Transverse colon (tissue), 4 donors: ENCODE measurements at places on chromosomes 3 and 15.

DNA sequence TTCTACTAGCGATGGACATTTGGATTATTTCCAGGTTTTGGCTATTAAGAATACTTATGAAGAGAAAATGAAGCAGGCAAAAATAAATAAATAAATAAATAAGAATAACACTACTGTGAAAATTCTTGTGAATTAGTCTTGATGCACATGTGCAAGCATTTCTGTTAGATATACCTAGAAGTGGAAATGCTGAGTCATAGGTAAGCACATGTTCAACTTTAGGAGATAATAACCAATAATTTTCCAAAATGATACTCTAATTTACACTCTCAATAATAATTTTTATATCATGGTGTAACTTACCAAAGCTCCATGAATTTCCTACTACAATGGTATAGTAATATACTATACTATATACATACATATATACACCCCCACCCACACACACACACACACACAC lies 23.4 kb downstream of the EMC4 start:
- DNase-seq, result no peak

DNA sequence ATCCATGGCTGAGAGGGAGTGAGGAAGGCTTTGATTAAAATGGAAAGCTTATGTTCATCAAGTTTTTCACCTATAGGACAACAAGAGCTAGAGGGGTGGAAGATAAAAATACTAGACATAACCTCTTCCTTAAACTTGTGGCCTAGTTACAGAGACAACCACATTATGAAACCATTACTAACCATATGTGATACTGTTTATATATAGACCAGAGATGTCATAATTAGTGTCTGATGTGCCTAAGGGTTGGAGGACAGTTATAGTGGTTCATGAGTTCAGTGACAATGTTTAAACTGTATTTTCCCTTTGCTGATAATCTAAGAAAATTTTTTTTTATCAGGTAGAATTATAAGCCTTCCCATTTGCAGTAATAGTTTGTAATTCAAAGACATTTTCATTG lies 23.7 kb downstream of the PHLDB2 start:
- DNase-seq, result no peak

DNA sequence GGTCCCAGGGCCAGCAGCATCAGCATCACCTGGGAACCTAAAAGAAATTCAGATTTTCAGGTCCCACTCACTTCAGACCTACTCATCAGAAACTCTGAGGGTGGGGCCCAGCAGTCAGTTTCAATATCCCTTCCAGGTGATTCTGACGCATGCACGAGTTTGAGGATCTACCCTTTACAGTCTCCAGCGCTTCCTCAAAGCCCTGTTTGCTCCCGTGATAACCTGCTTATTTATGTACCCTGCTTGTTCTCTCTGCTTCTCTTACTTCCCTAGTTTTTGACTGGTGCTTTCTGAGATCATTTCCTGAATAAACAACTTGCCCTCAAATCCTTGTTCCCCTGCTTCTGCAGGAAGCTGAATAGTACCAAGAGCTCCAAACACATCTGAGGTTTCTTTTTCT lies 245.3 kb downstream of the ZNF621 start:
- DNase-seq, result peak; percentile 40

DNA sequence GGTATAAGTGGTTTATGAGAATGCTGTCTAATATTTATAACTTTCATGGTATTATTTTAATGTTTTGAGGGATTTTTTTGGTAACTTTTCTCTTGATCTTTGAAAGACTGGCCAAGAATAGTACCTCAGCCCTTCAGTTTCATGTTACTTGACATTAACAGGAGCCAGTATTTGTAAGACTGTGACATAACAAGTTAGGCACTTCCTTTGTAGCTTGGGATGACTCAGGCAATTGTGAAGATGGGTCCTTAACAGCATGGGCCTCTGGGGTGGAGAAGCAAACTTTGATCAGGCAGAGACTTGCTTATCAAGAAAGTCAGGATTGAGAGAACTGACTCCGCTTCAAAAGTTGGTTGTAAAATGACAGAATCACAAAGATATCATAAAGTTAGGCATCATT lies 9.5 kb downstream of the LRRC49 start:
- DNase-seq, result peak; percentile 30

DNA sequence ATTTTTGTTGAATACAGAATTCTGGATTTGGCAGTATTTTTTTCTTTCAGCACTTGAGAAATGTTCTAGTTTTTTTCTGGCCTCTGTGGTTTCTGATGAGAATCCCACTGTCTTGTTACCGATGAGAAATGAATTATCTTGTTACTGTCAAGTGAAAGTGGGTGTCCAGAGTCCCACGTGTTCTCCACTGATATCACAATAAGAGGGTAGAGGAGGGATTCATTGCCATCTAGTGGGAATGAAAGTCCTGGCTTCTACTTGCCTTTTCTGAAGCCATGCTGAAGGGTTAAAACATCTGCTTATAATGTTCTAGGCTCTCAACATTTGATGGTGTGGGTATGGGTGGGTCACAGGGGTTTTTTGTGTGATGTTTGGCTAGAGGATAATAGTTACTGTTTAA lies 66.1 kb downstream of the SEC22A start:
- DNase-seq, result no peak

DNA sequence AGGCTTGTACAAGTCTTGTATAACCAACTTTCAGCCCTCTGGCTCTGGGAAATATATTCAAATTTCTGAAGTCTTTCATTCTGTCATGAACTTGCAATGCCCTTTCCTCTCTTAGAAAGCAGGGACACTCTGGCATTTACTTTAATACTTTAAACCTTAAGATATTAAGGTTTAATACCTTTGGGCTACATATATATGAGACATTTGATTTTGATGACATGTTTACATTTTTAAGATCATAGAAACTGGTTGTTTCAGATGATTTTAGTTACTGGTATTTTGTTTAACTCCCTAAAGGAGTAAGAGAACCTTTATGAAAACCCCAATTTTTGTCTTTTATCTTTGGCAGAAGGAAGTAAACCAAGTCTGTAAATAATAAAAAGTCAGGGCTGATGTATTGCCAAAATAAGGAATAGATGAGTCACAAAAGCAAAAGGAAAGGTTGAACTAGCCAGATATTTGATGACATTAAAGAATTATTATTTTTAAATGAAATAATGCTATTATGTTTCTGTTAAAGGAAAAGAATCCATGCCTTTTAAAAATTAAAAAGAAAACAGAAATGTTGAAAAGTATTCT lies 579.0 kb upstream of the CBLB start:
- no peak for DNase-seq

DNA sequence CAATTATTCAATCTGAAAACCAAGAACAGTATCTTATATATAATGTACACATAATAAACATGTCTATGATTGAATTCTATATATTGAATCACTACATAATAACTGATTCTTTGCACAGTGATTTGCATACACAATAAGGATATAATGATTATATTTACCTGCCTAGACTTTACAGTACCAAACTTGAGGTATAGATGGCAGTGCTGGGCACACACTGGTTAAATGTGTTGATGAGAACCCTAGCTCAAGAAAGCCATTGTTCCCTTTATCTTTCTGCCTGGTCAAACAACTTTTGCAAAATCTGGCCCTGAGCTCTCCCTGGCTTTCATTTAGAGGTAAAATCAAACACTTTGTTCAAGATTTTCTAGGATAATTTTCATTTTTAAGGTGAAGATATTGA lies 697.7 kb downstream of the TUSC7 start:
- no peak for DNase-seq

- no peak for DNase-seq
Measured at GRCh38 chr15:90982135-90982534, 12.2 kb downstream of the PRC1 start.

DNA sequence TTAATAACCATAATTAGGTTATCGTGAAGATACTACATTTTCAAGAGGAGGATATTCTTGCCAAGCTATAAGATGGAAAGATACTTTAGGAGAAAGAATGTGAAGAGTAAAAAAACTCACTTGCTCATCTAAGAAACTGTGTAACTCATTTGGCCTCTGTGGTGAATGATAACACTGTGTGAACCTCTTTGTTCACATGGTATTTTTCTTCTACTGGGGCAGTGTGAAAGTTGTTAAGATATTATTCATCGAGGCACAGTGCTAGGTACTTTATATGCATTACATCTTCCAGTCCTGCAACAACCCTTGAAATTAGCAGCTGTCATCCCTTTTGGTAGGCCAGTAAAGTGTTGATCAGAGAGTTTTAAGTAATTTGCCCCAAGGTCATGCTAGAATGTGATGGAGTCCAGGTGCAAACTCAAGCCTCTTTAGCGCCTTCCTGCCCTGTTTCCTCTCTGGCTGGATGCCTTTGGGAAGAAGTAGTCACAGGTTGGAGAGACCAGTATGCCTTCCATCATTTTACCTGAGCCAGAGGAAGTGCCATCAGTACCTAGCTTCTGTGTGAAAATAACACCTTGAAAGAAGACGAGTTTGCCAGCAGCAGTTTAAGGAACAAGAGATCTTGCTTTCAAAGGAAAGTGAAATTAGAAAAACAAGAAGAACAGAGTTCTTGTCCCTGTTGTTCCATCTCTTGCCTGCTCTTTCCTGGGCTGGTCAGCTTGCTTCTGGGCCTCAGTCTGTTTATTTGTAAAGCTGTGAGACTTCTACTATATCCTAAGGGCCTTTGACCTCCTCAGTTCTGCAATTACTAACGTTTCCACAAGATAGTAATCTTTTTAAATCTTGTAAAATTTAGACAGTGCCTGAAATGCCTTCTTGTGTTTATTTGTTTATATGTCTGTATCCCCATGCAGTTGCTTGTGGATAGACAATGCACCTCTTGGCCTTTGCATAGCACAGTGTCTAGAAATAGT lies 179.3 kb downstream of the FNDC3B start:
- DNase-seq, result no peak

DNA sequence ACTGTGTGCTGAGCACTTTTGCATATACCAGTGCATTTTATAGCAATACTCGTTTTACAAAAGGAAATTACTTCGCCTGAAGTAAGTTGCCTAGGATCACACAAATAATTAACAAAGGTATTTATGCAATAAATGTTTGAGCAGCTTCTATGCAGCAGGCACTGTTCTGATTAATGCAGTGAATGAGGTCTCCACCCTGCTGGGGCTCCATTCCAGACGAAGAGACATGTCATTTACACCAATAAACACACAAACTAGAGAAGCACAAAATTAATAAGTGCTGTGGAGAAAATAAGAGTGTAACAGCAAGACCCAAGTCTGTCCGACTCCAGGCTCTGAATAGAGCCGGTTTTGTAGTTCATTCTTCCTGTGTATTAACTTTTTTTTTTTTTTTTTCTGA lies 17.5 kb downstream of the NOX5 start:
- no peak for DNase-seq
